ENCODE measurements at places on chromosomes 1 and 21.
A peak's percentile ranks its signal among the peaks of the same experiment; 100 is the strongest.

DNA sequence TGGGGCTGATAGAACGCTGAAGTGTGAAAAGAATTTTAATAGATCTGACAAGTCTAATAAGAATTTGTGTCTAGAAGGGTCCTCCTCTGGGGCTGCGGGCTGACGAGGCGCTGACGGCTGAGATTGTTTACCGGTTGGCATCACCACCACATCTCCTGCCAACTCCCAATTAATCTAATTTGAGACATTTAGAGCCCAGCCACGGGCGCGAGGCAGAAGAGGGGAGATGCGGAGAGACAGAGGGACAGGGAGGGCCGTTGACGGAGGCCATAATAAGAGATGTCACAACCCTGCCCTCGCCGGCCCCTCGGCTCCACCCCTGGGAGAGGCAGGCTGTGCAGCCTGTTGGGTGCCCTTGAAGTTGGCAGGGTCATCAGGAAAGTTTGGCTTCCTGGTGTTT, 109.3 kb downstream of the PAX7 start:
- no peak for DNase-seq

DNA sequence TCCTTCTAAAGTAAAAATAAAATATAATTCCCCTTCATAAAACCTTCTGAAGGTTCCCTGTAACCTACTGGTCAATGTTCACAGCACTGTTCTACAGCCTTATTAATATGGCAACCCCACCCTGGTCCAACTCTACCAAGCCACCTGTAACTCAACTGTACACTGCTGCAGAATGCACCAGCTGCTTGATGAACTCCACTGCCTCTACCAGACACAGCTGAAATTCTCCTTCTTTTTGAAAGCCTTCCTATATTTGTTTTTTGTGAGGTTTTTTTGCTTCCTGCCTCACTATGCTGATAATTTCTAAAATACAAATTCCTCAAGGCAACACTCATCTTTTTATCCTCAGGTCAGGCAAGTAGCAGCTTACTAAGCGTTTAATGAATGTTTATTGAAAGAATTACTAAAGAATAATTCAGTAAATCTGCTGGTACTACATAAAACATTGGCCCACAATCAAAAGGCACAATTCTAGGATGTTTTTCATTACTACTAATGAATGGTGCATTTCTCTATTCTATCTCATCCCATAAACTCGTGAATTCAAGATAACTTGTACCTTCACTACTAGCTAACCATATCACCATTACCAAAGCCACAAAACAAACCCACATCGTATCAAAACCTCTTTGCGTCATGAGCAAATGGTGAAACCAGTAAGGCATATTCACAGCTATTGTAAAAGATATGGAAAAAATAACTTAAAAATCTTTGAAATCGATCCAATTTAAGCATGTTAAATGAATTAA, 2.4 kb downstream of the SSX2IP start:
- peak; percentile 52 for DNase-seq

DNA sequence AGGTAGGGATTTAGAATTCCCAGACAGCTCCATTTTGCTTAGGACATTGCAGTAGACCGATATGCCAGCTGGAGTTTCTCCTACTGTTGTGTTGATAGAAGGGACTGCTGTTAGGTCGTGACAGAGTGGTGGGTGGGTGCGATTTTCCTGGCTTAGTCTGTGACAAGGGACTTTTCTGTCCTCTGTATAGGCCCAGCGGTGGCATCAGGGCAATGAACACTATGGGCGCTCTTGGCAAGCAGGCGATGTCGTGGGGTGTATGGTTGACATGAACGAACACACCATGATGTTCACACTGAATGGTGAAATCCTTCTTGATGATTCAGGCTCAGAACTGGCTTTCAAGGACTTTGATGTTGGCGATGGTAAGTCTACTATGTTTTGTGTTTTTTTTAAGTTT, 321.8 kb downstream of the ZP4 start:
- no peak for DNase-seq

GRCh38 chr1:215568299-215568692, 1.2 kb downstream of the KCTD3 start:
- peak; percentile 67 for DNase-seq

DNA sequence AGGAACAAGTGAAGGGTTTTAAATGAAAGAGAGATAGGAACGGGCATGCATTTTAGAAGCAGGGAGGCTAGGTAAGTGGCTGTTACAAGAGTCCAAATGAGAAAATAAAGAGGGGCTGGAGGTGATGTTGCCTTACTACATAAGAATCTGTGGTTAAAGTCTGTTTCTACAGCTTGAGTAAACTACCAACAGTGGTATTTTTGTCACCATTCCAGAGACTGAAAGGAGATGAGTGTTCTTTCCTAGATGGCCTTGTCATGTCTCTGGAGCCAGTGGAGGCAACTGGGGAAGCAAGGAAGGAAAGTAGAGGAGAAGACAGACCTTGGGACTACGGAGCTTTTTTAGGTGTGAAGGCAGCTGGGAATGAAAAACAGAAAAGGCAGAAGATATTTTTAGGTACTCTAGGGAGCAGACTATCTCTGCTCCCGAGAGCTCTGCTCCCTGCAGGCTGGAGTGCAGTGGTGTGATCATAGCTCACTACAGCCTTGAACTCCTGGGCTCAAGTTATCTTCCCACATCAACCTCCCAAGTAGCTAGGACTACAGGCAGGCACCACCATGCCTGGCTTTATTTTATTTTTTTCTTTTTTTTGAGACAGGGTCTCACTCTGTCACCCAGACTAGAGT, 12.2 kb downstream of the HDAC1 start:
- DNase-seq = peak; percentile 6

DNA sequence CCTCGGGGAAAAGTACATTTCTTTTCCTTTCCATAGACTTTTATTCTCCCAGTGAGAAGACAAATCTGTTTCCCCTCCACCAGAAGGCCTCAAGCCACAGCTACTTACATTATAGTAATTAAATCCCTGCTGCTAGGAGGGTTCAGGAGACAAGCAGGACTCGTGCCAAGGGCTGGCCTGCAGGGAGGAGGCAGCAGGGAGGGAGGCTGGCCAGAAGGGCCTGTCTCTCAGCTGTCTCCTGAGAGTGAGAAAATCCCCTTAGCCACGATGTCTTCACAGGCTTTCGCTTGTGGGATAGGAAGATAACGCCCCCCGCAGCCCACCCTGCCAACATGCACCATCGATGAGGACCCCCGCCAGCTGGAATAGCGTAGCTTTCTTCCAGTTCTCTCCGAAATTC, 14.0 kb downstream of the KCNN3 start:
- DNase-seq = no peak

- peak; percentile 86 for DNase-seq
Measured at GRCh38 chr1:198108636-198109370, 48.0 kb upstream of the NEK7 start.

DNA sequence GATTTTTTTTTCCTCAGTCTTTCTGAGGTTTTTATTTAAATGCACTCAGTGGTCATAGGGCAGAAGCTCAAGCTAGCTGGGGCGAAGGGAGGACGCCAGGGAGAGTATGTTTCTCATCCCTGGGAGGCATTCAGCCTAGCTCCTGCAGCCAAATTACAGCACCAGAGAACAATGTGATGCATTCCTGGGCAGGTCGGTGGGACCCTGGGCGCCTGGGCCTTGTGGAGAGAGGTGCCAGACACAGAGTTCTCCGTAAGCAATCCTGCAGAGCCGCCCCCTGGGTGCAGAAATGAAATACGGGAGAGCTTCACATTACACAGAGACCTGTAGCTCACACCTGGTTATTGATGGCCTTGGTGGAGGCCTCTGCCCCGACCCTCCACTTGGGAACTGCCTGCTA, 15.5 kb downstream of the WNT2B start:
- peak; percentile 78 for DNase-seq

DNA sequence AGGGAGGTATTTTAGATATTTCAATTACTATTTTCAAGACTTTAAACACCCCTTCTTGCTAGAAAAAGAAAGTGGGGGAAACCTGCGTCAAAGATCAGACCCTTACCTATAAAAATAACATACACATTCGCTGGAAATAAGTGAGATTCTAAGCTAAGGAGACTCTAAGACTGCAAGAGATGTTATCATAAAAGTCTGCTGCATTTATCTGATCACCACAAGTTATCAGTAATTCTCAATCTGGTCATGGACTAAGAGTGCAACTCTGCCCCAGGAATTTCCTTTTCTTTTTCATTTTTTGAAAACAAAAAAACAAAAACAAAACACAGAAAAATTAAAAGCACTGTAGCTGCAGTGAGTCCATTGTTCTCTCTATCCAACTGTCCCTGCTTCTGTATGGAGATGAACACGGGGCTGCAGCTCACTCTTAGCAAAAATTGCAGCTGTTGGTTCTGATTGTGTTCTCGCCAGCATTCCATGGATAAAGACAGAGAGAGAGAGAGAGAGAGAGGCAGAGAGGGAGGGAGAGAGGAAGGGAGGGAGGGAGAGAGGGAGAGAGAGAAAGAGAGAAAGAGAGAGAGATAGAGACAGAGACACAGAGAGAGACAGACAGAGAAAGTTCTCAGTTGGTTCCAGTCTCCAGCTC, 14.1 kb downstream of the XKR8 start:
- no peak for DNase-seq

DNA sequence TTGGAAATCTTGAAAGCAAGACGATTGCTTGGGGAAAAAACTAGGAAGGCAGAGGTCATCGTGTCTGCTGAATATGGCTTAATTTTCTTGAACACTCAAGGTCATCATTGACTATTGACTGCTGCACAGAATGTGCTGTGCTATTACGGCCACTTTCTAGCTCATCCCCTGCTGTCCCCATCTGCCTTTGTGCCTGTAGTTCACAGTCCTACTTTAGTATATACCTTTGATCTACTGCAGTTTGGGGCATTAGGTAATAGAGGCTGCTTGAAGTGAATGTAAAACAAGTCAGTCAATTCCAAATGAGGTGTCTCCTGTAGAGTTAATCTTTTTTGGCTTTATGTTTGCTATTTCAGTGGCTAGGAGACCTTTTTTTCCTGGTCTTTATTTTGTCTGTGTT, 8.3 kb downstream of the RAB4A start:
- DNase-seq = no peak

DNA sequence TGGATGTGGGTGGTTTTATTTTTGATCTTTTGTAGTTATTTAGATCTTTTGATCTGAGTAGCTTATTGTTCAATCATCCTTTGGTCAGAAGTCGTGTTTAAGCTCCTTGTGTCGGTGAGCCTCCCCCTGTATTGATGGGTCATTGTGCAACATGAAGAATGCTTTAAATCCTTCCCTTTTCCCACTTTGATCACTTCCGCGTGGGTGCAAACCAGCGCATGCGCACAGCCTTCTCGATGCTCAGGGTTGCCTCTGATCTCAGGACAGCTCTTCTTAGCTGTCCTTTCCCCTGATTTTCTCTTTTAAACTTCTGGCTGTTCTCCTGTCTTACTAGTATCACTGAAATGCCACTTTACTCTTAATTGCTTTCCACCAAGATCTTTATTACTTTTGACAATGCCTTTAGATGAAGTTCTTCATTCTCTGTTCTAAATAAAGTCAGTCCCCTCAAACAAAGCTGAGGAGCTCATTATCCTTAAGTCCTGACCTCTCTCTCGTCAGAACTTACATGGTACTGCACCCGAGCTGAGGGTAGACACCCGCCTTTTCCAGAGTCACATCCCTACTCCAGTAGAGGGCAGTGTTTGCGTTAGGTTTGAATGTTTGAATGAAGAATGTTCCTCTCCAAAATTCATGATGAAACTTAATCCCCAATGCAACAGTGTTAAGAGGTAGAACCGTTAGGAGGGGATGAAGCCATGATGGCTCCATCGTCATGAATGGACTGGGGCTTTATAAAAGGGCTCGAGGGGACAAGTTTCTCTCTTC, 547.9 kb upstream of the TMPRSS15 start:
- DNase-seq = no peak

- peak; percentile 91 for DNase-seq
Measured at GRCh38 chr1:199742547-199742946, 285.0 kb upstream of the NR5A2 start.

Measured in fibroblast of skin of abdomen (primary cell).